ENCODE measurements at places on chromosomes 16 and 17.

GRCh38 chr16:379183-379960 lies 2.4 kb downstream of the PGAP6 start:
- no peak for DNase-seq

DNA sequence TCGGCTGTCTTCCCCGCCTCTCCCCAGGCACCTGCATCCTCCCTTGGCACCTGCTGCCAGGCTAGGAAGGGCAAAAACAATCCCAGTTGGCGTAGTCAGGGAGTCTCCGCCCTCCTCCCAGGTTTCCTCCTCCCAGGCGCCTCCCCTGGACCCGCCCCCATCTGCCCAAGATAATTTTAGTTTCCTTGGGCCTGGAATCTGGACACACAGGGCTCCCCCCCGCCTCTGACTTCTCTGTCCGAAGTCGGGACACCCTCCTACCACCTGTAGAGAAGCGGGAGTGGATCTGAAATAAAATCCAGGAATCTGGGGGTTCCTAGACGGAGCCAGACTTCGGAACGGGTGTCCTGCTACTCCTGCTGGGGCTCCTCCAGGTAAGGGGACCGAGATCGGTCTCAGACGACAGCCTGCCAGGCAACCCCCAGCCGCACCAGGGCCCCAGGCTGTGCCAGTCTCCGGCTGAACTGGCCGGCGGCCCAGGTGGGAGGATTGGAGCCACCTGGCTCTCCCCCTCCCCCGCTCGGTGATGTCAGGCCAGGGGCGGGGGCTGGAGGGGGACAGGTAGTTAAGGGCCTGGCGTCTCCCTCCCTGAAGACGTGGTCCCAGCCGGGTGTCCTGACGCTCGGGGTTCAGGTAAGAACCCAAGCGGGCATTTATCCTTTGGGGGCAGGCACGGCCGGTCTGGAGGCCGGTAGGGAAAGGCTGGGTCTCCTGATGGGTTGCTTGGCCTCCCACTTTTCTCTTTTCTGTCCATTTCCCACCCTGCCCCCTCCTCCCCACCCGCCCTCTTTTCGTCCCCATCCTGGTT lies at the start of gene GRB7:
TSS of gene GRB7 (plus strand) at position 179 of the 808 bp plus-strand sequence. CDS start 4,364 bp downstream, outside the sequence.
- DNase-seq, result no peak

DNA sequence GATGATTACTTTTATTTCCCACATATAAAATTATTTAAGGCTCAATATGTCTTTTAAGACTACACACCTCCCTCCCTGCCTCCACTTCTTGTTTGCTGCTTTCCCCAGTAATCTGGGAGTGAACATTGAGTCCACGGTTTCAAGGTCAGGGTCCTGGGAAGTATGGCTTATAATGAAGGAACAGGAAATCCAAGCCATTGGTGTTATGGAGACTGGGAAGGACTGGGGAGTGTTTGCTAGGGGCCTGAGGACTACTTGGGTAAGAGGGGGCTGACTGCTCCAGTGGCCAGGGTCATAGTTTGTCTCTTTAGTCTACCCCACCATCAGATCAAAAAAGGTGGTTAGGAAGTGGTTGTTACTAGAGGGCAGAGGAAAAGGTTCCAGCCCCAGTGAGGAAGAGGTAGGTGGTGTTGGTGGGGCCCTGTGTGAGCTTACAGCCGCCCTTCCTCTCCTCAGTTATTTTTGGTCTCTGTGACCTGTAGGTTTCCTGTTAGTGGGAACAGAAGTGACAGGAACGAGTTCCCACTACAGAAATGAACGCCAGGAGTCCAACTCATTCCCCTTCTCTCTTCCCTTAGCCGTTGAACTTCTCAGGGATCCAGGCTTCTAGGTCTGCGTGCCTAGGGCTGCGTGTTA lies 742 bp upstream of the SLC16A13 start:
- DNase-seq, result no peak

- no peak for DNase-seq
These were observed 524.4 kb upstream of the ZFHX3 start for GRCh38 chr16:73572135-73572828.

DNA sequence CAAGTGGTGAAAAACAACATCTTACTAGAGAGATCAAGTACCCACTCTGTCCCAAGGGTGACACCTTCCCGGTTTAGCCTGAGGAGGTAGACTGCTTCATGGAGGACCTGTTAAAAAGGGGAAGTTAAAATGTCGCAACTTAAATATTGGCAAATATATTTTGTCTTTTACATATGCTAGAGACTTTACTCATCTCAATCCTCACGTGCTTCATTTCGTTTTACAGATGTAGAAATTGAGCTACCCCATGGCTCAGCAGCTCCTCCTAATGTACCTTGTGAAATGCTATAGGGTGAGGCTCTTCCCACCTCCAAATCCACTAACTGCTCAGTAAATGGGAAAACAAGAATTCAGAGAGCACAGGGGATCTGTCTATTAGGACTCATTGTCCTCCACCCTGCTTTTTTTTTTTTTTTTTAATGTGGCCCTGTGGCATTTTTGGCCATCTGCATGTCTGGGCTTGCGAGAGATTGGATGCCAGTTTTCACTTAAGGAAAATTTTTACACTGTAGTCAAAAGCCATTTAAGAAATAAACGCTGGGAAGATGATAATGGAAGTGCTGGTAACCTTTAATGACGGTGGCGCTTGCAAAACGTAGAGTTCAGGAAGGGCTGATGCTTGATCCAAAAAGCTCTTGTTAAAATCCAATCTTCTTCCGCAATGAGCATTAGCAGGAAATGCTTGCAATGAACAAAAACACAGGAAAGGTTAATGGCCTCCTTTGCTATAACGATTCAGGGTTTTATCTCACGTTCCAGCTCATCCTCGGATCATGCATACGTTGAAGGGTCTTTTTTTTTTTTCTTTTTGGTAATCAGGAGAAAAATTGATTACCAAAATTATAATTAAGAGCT lies 39.8 kb downstream of the HSBP1 start:
- no peak for DNase-seq

DNA sequence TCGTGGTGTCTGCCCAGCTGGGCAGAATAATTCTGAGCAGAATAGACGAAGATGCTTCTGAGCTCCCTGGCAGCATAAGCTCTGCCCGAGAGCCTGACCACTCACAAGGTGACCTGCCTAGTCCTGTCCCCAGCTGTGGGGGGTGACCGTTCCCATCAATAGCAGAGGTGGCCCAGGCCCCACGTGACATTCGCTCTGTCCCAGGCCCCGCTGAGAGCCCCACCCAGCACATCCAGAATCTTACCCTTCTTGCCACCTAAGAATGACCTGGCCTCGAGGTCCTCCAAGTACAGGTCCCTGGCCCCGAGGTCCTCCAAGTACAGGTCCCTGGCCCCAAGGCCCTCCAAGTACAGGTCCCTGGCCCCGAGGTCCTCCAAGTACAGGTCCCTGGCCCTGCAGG lies 695 bp upstream of the TMEM204 start:
- no peak for DNase-seq

DNA sequence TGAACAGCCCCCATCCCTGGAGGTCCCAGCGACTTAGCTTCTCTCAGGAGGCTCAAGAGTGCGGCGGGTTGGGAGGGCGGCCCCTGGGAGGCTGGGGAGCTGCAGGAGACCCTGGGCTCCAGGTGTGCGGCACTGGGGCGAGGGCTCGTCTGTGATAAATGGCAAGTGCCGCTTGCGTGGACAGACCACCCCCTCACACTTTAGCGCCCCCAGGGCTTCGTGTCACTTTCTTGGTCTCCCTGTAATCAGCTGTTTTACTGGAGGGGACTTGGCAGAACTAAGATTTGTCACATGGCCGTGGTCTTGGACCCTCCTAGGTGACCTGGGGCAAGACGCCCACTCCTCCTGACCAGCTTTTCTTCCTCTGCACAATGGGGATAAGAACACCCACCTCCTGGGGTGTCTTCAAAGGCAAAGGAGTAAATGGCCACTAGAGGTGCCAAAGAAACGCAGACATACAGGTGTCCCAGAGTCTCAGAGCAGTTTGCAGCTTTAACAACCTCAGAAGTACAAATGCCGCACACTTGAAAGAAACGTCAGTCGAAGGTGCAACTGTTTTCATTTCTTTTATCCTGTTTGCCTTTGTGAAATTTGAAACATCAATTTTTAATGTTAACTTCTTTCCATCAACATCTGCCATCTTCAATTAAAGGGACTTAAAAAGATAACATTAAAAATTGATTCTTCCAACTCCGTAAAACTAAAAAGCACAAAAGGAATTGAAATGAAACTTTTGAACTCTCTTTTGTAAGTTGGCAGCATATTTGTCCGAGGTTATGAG lies 946 bp downstream of the OSGIN1 start:
- peak; percentile 19 for DNase-seq

DNA sequence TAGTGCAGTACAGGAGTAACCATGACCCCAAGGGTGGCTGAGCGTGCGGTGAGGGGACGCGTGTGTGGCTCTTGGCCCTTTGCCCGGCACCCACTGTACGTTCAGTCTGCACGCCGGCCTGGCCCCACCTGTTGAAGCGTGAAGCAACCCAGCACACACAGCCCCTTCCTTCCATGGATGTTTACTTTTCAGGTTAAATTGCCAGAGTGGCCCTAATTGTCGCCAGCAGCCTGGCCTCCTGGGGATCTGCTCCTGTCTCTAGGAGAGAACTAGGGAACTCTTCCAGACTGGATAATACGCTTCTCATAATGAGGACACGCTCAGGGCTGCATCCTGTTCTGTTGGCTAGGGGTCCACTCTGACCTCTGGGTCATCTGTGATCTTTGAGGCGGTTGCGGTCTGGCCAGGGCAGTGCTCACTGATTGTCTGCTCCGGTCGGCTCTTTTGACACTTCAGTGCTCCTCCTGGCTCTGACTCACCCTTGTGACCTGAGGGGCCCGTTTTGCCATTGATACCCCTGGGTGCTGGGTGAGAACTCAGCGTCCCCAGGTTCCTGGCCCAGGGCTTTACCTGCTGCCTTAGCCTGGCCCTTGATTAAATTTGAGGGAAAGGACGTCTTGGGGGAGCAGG lies 27.7 kb downstream of the TPSG1 start:
- no peak for DNase-seq

DNA sequence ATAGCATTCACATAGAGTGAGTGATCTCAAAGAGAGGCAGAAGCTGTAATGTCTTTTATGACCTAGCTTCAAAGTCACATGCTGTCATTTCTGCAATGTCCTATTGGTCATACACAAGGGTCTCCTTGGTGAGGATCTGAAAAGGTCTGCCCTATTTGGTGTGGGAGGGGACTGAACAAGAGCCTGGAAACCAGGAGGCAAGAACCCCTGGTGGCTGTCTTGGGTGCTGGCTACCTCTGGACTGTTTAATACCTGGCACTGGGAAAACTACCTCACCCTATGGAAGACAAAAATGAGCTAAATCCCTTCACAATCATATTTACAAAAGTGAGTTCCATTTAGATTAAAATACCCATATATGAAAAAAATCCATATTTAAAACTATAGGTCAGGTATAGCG lies 9.0 kb downstream of the KCTD13 start:
- no peak for DNase-seq

DNA sequence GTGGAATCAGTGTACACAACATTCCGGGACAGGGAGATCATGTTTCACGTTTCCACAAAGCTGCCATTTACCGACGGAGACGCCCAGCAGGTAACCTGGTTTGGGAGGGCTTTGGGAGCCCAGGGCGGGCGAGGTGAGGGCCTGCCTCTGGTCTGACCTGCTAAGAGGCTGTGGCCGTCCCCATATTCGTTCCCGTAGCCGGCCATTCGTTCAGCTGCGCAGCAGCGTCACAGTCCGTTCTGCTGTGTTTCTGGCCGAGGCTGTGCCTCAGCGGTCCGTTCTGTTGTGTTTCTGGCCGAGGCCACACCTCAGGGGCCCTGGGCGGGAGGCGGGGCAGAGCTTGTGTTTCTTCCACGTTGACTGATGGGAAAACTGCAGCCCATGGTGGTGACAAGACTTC lies 68.0 kb downstream of the OR1D5 start:
- DNase-seq, result no peak

DNA sequence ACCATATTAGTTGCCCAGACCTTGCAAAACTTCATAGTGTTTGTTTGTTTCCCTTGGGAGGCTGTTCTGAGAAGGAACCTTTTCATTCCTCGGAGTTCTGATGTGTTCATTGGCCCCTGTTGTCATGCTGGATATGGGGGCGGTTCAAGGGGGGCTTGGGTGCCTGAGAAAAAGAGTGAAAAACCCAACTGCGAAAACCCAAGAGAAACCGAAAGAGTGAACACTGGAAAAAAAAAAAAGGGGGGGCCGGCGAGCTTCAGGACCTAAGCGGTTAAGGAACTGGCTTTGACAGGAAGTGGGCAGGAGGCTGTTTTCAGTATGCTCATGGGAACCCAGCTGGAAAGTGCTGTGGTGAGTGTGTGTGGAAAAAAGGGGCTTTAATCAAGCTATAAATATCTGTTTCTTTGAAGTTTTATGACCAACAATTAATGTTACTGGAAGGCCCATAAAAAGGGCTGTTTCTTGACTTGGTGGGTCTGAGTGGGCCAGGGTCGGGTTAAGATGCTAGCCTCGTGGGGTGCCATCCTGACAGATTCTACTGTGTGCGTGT lies 510.7 kb downstream of the MAF start:
- no peak for DNase-seq

DNA sequence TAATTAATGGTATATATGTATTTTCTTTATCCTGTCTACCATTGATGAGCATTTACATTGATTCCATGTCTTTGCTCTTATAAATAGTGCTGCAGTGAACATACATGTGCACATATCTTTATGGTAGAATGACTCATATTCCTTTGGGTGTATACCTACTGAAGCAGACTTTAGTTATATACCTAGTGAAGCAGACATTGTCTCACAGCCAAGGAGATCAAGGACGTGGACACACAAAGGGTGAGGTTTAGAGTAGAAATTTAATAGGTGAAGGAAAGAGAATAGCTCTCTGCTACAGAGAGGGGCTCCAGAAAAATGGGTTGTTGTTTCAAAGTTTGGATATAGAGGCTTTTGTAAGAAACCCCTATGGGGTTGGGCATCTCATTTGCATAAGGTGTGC lies 700.3 kb downstream of the CDH11 start:
- DNase-seq, result no peak

DNA sequence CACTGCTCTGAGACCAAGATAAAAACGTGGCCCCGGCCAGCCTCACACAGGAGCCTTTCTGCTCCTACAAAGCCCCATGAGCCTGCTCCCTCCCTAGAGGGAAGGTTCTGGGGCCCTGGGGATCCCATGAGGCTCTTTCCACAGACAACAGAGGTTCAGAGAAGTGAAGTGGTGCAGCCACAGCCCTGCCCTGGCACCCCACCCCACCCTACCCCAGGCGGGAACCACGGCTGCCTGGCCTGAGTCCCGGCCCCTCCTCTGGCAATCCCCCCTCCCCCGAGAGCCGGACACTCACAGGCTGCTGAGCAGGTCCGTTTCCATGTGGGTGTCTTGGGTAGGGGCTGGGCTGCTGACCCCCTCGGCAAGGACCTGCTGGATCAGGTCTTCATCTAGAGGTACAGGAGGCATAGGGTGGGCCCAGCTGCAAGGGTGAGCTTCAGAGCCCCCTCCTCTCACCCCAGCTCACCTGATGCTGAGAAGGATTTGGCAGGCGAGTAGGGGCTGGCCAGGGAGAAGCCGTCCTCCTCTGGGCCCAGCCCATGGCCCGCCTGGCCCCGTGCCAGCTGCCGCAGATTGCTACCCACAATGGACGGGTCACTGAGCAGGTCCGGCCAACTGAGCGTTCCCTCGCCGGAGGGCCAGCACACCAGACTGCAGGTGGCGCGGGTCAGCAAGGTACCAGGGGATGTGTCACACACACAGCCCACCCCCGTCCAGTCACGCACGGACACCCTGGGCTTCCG lies 38.7 kb downstream of the PKD1 start:
- DNase-seq, result no peak

- no peak for DNase-seq
These were observed 101.5 kb upstream of the SMIM36 start for GRCh38 chr17:55612691-55613141.

GRCh38 chr16:55297062-55297909 lies 26.7 kb upstream of the IRX6 start:
- DNase-seq, result no peak

- no peak for DNase-seq
These were observed 14.1 kb downstream of the PEMT start for GRCh38 chr17:17577373-17577772.

GRCh38 chr17:21228845-21229244 lies 14.9 kb upstream of the TMEM11 start:
- no peak for DNase-seq
